Esophagus muscularis mucosa (tissue), 4 donors: ENCODE measurements at places on chromosomes 6 and 20.

DNA sequence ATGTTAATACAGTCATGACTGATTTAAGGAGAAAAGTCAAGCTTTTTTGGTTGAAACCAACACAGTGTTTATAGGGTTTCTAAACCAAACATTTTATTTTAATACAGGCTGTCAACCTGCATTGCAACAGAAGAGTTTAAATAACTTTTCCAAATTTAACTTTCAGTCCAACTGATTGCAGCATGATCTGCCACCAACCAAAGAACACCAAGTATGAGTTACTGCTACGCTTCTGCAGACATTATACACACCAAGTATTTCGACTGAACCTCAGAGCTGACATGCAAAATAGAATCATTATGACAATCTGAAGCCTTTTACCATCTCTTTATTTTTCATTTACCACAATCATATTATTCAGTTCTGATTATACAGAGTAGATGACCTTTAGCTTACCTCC lies 151.2 kb upstream of the DST start:
- DNase-seq, result no peak

DNA sequence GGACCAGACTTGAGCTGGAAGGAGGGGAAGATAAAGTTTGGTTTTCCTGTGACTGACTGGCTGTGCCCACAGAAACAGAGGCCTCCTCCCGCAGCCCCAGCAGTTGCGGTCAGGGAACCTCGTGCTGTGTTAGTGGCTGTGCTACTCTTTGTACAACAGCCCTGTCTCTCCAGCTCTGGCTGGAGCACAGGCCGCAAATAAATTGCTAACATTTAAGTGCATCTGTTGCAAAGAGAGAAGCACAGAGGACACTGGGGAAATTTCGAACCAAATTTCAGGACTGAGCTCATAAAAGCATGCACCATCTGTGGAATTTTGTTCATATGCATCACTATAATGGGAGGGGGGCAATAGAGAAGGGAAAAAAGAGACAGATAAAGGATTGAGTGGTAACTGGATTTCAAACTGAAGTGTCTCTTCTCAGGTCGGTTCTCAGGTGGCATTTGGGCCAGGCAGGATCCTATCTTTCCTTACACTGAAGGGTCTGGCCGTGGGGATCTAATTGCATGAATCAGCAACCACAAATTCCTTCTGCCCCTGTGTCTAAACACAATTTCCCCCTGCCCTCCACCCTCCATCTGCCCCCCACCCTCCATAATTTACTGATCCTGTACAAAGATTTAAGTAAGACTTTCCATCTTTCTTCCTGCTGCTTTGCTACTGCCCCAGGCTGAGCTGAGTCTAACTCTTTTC lies 88.9 kb upstream of the ATXN1 start:
- DNase-seq, result no peak

- DNase-seq, result no peak
Observed at GRCh38 chr20:6718662-6719368, 48.7 kb upstream of the BMP2 start.

GRCh38 chr6:160112628-160113299 lies 8.9 kb upstream of the SLC22A1 start:
- no peak for DNase-seq

GRCh38 chr6:22807818-22808217 lies 238.5 kb downstream of the HDGFL1 start:
- no peak for DNase-seq

GRCh38 chr6:7685276-7685675 lies 40.6 kb upstream of the BMP6 start:
- no peak for DNase-seq

- no peak for DNase-seq
Observed at GRCh38 chr6:128053109-128053508, 152.3 kb upstream of the THEMIS start.

GRCh38 chr6:159099961-159100360 lies 55.2 kb upstream of the TAGAP start:
- no peak for DNase-seq

GRCh38 chr6:45084257-45084656 lies 243.9 kb upstream of the RUNX2 start:
- DNase-seq, result no peak

- no peak for DNase-seq
Observed at GRCh38 chr6:35081426-35081851, 59.7 kb downstream of the TCP11 start.

DNA sequence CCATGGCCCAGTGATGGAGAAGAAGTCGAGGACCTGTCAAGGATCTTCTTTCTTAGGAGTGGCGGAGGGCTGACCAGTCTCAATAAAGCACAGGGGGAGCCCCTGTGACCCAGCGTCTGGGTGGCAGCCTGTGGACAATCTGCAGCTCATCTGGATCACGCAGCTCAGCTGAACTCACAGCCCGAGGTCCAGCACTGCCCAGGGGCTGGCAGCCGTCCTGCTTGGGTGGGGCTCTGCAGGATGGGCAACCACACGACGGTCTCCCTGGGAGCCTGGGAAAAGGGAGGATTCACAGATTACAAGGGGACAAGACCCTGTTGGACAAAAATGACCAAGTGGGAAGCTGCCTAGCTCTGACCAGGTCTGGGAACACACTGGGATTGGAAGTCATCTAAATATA lies 110.8 kb downstream of the MYLK4 start:
- peak; percentile 45 for DNase-seq

- no peak for DNase-seq
Observed at GRCh38 chr20:46903937-46904336, 9.3 kb downstream of the EYA2 start.

- no peak for DNase-seq
Observed at GRCh38 chr6:51468704-51469103, 618.7 kb downstream of the PKHD1 start.

GRCh38 chr6:157615420-157615769 lies 207.7 kb upstream of the SNX9 start:
- DNase-seq, result no peak

DNA sequence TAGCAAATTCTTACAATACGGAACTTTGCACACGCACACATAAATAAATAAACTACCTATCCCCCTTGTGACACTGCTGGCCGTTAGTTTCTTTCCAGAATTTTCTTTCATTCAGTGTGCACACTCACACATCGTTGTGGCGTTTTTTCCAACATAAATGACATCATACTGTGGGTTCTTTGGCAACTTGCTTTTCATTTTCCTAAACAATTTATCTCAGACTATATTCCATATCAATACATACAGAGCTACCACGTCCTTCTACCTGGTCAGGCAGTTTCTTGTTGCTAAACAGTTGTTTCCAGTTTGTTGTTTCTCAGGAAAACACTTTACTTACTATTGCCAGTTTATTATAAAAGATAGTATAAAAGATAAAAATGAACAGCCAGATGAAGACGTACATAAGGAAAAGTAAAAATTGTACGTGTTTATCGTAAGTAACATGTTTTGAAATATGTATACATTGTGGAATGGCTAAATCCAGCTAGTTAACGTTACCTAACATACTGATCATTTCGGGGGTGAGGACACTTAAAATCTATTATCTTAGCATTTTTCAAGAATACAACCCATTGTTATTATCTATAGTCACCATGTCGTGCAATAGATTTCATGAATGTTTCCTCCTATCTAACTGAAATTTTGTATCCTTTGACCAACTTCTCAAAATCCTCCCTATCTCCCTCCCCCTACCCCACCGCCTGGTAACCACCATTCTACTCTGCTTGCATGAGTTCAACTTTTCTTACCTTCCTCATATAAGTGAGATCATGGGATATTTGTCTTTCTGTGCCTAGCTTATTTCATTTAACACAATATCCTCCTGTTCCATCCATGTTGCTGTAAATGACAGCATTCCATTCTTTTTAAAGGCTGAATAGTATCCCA lies 1.2 kb upstream of the TP53RK start:
- no peak for DNase-seq
